ENCODE measurements at places on chromosomes 13 and 19.

DNA sequence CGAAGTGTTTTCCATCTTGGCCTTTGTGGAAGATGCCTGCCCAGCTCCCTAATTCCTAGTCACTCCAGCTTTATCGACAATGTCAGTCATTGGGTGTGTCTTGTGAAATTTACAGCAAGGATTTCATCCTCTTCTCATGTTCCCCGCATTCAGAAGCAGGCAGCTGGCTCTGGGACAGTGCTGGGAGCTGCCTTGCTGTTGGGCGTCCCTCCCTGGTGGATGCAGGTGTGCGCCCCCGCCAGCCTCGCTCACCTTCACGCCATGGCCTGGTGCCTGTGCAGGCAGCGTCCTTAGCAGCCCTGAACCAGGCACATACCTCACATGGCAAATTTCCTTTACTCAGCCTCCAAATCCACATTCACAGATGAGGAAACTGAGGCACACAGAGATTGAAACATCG is 39.7 kb upstream of the TFDP1 start:
- DNase-seq, result no peak

GRCh38 chr13:24659239-24659638 is 21.0 kb upstream of the ATP12A start:
- DNase-seq, result no peak

GRCh38 chr13:30616927-30617314 is 799 bp upstream of the USPL1 start:
- peak; percentile 37 for DNase-seq

GRCh38 chr19:36963280-36963679 is 47.1 kb downstream of the ZNF568 start:
- peak; percentile 94 for DNase-seq

- DNase-seq, result no peak
These were observed 14.8 kb upstream of the ZNF43 start for GRCh38 chr19:21850656-21851255.

DNA sequence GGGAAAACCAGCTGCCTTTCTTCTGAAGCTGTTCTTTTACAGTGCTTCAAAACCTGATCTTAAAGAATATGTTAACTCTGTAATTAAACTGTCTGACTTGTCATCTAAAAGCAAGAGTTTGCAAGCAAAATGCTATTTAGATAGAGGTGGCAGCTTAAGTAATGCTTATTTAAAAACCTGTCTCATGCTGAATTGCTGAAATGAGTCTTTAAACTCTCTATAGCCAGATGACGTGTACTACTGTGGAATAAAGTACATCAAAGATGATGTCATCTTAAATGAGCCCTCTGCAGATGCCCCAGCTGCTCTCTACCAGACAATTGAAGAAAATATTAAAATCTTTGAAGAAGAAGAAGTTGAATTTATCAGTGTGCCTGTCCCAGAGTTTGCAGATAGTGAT is 22.9 kb downstream of the ITM2B start:
- no peak for DNase-seq

- no peak for DNase-seq
These were observed 42.8 kb upstream of the NPAS1 start for GRCh38 chr19:46976845-46977320.

GRCh38 chr13:94210816-94211215 is 268.7 kb downstream of the DCT start:
- DNase-seq, result no peak

- DNase-seq, result no peak
These were observed 6.9 kb upstream of the ZNF555 start for GRCh38 chr19:2834294-2834871.

- DNase-seq, result no peak
These were observed 960.7 kb upstream of the PCDH9 start for GRCh38 chr13:68190818-68191217.

DNA sequence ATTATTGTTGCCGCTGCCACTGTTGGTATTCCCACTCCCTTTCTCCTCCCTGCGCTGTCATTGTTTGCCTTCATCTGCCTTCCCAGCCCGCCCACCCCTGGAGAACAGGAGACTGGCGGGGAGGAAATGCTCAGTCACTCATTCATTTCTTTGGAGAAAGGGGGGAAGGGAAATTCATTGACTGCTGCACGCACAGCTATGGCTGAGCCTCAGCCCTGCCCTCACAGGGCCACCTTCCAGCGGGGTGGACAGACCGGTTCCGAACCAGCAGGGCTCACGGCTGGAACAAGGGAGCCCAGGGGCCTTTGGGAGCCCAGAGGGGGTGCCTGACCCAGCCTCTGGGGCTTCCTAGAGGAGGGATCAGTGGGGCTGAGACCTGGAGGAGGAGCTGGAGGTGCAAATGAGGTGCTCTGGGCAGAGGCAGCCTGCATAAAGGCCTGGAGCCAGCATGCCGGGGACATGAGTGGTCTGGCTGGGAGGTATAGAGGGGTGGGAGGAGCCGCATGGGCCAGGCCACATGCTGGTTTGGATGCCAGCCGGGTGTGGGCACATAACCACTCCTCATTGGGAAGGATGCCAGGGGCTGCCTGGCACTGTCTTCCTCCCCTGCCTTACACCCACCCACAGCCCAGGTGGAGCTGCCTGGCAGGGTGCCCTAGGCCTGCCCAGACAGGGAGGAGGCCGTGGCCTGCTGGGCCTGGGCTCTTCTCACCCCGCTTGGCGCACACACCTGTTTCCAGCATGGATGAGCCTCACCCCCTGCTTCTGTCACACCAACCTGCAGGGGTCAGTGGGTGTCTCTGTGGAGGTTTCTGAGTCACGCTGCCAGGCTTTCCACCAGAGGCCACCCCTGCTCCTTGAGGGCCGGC is 26.8 kb downstream of the PPP5C start:
- peak; percentile 100 for DNase-seq

DNA sequence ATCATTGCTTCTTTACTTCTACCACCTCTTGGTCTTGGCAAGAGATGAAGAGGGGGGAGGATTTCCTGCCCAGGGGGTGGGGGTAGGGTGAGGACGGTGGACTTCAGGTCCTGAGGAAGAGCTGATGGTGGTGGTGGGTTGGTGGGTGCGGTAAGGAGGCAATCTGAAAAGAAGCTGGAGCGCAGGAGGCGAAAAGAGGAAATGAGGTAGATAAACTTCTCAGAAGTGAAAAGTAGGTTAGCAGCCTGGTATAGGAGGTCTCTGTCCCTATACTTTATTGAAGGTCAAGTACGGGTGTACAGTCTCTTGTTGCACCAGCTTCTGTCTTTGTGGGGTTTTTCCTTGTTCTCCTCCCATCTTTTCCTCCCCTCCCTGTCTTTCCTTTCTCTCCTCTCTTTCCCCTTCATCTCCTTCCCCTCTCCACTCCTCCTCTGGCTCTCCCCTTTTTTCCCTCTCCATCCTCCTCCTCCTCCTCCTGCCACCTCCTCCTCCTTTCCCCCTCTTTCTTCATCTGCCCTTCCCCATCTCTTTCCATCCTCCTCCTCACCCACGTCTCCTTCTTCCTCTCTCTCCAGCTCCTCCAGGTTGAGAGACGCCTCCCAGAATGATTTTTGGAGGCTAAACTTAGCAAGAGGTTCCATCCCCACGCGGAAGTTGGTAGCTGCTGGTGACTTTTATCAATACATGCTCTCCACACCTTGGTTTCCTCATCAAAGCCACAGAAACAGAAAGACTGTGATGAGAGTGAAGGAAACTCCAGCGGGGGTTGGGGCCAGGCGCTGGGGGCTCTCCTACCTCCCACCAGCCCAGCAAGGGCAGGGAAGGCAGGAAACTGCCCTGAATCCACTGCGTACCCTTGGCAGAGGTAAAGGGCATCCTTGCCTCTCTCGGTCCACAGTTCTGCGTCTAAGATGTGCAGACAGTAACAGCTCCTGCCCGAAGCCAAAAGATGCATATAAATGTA is 15.3 kb downstream of the TNFSF14 start:
- DNase-seq, result no peak

DNA sequence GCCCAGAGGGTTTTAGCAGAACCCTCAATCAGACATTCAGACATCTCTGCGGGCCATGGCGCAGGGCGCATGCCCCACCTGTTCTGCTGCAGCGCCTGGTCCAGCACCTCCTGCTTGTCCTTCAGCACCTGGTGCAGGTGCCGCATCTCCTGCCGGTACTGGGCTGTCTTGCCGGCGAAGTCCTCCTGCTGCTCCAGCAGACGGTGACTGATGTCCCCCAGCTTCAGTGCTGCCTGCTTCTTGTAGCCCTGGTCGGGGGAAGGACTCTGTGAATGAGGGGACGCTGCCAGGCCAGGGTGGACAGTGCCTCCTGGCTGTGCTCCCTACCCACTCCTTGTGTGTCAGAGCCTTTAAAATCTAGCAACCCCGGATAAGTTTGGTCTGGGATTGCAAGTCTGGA is 12.2 kb upstream of the SLC7A9 start:
- no peak for DNase-seq

- DNase-seq, result no peak
These were observed 3.8 kb upstream of the KLC3 start for GRCh38 chr19:45336696-45337251.

DNA sequence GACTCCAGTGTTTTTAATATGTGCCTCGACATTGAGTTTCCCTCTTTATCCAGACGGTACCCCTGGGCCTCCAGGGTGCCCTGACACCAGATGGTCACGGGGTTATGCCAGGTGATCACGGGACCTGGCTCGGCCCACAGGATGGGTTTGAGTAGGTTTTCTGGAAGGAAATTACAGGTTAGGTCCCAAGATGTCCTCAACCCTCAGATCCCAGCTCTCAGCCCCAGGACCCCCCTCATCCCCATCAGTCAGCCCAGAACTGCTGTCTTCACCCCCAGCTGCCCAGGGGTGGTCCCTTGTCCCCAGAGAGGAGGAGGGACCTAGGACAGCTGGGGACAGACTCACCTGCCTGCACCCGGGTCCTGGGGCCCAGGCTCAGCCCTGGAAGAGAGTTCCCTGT is 441 bp downstream of the LILRA4 start:
- DNase-seq, result no peak

DNA sequence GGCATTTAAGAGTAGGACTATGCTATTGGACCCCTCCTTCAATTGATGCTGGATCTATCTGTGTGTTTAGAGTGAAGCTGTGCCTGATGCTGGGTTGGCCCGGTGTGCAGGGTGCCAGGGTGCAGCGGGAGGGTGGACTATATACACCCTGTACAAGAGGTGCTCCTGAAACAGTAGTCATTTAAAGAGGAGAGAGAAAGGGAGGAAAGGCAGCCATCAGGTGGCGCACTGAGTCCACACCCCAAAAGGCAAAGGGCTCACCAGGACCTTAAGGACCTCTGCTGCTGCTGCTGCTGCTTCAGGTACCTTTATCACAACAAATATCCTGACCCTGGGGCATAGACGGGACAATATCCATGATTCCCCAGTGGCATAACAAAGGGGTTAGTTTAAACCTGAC is 39.4 kb downstream of the ZNF136 start:
- DNase-seq, result no peak

DNA sequence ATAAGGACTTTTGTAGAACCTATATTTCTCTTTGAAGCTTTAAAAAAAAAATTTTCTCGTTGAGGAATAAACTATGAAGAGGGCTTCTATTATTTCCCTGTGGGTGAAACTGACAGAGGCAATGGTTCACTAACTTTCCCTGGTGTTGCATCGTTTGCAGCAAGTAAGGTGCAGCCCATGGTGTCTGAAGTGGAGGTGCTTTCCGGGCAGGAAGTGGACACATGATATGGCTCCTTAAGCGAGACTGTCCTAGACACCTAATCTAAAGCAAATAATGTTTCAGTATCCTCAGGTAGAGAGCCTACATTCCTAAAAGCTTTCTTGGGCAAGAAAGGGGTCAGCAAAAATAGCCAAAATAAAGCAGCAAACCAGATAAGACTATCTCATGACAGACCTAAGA is 437.6 kb upstream of the ARGLU1 start:
- no peak for DNase-seq

DNA sequence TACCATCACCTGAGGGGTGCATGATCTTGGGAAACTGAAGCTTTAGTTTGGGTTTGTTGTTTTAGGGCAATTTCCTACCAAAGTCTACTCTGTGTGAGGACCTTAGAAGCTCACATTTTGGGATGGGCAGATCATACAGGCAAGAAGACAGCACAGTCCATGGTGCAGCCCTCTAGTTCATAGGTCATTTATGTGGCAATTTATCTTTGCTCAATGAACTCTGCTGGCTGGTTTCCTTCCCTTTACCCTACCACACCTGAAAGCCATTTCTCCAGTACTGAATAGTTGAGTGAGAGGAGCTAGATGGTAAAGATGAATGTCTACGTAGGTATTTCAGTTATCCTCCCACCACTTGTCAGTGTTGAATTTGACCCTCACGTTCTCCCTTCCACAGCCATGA is 87.5 kb upstream of the KLF12 start:
- DNase-seq, result no peak

DNA sequence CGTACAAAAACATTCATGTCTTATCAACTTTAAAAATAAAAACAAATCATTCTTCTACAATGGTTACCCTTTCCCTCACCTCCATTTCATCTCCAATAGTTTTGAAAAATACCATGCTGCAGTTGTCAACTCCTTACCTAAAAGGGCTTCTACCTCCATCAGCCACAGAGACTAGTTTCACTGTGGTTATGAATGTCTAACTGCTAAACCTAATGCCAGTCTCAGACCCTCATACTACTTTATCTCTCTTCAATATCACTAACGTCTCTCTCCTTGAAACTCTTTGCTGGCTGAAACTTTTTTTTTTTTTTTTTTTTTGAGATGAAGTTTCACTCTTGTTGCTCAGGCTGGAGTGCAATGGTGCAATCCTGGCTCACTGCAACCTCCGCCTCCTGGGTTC is 27.1 kb downstream of the LNX2 start:
- no peak for DNase-seq

- peak; percentile 20 for DNase-seq
These were observed 7.5 kb upstream of the LIN7B start for GRCh38 chr19:49106648-49107135.

DNA sequence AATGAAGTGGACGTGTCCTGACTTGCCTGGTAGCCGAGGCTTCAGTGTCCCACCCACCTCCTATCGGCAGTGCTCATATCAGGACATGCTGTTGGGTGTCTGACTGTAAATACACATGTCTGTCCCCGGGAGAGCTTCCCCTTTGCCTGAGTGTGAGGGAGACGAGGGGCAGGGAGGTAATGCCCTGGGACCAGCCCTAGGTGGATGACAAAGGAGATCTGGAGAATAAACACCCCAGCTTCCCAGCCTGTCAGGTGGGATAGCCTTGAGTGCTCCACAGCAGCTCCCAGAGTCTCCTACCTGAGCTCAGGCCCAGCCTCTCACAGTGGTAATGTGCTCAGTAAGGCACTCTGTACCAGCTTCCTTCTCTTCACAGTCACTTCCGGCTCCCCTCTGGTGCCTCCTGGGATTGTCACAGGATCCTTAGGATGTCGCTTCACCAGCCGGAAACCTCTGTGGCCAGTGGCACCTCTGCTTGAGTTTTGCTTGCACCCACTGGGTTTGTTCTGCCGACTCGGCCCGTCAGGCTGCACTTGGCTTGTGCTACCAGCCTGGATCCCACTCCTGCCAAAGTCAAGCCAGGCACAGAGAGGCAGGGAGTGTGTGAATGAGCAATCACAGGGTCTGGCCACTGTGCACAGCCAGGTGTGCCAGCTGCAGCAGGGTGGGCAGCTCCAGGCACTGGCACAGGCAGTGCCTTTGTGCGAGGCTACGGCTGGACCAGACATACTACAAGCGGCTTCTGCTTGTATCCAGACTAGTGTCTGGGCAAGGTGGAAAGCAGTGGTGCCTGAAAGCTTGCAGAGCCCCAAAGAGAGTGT is 54.4 kb upstream of the RGCC start:
- no peak for DNase-seq

- DNase-seq, result no peak
These were observed 162.1 kb downstream of the PDS5B start for GRCh38 chr13:32748305-32748704.

- DNase-seq, result no peak
These were observed 1.5 kb upstream of the RGCC start for GRCh38 chr13:41455725-41456419.

- no peak for DNase-seq
These were observed 5.7 kb upstream of the FBXO27 start for GRCh38 chr19:39038098-39038497.
